ENCODE measurements at places on chromosomes 1 and 21. TPM values are rescaled to one million over a fixed set of nuclear protein-coding genes. Genes with fewer than 3 reads are reported as not detected.
A peak's percentile ranks its signal among the peaks of the same experiment; 100 is the strongest.

DNA sequence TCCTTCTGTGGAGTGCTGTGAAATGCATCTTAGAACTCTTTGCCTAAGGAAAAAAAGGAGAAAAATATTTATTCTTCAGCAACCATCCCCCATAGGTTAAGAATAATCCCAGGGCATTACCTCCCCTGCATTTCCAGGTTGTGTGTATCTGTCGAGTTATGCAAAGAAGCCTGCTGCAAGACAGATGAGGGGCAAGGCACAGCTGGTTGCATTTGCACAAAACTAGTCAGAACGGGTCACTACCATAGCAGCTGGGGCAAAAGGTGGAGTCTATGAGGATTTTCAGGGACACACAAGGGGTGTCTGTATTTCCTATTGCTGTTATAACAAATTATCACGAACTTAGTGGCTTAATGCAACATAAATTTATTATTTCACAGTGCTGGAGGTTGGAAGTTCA, 443.4 kb upstream of the C1orf87 start:
- DNase-seq, result no peak

- no peak for DNase-seq
These were observed 301.8 kb downstream of the BRINP2 start for GRCh38 chr1:177472567-177472966.

- peak; percentile 83 for DNase-seq
These were observed 14.5 kb upstream of the PTTG1IP start for GRCh38 chr21:44887807-44888580.

DNA sequence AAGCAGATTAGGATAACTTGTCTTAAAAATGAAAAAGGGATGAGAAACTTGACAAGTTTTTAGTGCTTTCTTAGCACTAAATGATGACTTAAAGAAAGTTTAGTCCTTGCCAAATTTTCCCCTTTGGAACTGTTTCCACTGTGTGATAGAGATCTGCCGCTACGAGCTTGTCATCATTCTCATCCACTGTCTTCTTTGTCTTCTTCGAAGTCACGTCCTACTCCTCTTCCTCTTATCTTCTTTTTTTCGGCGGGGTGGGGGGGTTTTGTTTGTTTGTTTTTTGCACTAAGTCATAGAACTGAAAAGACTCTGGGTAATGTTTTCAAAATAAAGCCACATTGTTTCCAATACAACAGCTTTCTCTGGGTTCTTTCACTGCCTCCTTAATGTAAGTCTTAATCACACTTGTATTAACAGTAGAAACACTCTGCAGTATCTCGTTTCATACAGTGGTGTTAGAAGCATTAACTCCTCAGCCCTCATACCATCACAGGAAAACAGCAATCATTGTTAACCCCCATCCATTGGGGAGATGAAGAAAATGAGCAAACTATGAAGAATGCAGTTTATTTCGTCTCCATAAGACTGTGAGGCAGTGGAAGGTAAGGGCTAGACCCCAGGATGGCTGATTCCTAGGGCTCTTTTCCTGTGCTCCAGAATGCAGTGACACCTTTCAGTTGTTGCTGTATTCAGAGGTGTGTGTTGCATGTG, 81.8 kb downstream of the OLFML2B start:
- no peak for DNase-seq

GRCh38 chr1:153532181-153532580, 3.6 kb downstream of the S100A6 start:
- DNase-seq, result no peak

DNA sequence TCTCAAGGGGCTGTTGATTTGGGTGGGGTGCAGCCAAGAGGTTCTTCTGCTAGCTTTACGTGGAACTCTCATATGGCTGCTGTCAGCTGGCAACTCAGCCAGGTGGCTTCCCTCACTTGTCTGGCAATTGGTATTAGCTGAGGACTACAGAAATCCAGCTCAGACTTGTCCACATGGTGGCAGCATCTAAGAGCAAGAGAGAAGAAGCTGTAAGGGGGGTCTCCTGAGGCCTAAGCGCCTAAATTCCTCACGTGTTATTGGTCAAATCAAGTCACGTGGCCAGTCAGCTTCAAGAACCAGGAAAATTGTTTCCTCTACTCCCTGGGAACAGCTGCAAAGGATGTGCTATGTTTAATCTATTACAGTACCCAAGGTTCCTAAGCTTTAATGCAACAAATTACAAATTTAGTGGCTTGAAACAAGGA, 4.2 kb upstream of the DYRK3 start:
- DNase-seq, result no peak

- no peak for DNase-seq
These were observed 390.0 kb downstream of the DISC1 start for GRCh38 chr1:232016616-232017015.

- no peak for DNase-seq
These were observed 14.3 kb downstream of the CENPF start for GRCh38 chr1:214617246-214617645.

- DNase-seq, result no peak
These were observed 64.7 kb downstream of the SNRPE start for GRCh38 chr1:203926025-203926540.

DNA sequence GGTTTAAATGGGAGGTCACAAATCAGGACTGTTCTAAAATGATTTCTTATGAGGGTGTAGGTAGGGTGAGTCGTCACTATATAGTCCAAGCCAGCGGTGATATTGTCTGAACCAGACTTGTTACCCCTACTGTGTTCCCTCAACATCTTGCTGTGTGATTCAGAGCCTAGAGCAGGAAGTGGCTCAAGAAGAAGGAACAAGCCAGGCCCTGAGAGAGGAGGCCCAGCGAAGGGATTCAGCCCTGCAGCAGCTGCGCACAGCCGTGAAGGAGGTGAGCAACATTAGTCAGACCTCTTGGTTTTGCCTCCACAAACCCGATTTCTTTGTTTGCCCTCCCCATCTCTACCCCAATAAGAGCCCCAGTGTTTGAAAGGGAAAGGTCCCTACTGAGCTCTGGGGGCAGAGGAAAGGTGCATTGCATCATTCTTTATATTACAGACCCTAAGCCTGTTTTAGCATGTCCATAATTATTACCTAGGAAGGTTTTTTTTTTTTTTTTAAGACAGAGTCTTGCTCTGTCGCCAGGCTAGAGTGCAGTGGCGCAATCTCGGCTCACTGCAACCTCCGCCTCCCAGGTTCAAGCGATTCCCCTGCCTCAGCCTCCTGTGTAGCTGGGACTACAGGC, 5.0 kb upstream of the SH3BGRL3 start:
- DNase-seq, result no peak

GRCh38 chr1:107820801-107821200, 144.2 kb downstream of the VAV3 start:
- DNase-seq, result no peak

DNA sequence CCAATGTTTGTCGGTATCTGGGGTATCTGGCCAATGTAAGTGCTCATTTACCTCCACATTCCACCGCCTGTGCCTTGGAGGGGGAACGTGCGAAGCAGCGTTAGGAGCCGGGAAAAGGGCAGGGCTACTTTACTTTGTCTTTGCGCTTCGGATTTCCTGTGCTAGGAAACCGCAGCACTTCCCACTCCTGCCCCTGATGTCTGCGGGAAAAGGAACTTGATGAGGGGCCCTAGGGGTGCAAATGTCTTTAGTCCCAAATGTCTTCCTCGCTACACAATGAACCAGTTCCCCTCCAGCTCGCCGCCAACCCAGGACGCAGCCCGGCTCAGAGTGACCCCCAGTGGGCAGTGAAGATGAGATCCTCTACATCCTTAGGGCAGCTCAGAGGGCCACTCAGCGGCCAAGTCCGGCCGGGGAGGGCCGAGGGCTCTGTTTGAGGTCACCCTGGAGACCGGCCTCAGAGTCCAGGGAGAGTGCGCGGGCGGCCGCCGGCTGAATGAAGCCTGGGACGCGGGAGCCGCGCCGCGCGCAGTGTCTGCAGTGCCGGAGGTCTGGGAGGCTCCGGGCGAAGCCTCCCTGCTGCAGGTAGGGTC, at the start of gene DYNLT5:
TSS of gene DYNLT5 (plus strand) at position 460 of the 593 bp plus-strand sequence. CDS start 2,200 bp downstream, outside the sequence.
- peak; percentile 55 for DNase-seq

GRCh38 chr21:34570313-34570712, 44.6 kb downstream of the RCAN1 start:
- no peak for DNase-seq

GRCh38 chr1:61580417-61580816, 144.5 kb downstream of the TM2D1 start:
- DNase-seq, result no peak

DNA sequence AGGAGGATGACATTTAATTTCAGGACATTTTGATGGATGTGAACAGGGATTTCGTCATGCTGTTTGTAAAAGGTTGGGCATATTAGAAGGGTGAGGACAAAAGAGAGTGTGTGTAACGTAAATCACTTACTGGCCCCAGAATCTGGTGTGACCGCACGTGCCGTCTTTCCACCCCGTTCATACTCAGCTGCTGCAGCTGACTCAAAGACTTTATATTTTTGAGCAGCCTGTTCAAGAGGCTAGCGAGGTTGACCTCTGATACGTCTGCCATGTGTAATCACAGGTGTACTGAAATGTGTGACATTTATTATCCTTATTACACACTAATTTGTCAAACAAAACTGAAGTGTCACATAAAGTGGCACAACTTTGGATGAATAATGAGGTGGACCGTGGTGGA, 66.5 kb upstream of the ERRFI1 start:
- DNase-seq, result no peak

- no peak for DNase-seq
These were observed 40.9 kb downstream of the RPL5 start for GRCh38 chr1:92872719-92873118.

DNA sequence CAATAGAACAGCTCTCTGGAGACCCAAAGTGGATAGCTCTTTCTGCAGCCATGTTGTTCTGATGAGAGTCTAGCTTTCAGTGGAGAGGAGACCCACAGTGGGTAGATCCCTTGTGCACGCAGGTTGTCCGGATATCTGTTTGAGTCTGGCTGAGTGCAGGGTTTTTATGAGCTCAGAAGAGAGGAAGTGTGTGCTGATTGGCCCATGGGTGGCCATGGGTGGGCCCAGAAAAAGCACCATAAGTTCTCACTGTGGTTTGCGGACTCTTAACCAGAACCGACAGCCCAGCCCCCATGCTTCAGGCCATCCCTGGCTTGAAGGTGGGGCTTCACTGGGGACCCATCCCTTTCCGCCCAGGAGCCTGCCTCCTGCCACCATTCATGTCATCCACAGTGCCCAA, 17.0 kb downstream of the FAM20B start:
- no peak for DNase-seq

- no peak for DNase-seq
These were observed 388.8 kb downstream of the NTNG1 start for GRCh38 chr1:107529511-107530149.

- no peak for DNase-seq
These were observed 11.7 kb downstream of the PTGFRN start for GRCh38 chr1:116921301-116921885.

GRCh38 chr21:31875496-31876015, 2.7 kb downstream of the HUNK start:
- no peak for DNase-seq

DNA sequence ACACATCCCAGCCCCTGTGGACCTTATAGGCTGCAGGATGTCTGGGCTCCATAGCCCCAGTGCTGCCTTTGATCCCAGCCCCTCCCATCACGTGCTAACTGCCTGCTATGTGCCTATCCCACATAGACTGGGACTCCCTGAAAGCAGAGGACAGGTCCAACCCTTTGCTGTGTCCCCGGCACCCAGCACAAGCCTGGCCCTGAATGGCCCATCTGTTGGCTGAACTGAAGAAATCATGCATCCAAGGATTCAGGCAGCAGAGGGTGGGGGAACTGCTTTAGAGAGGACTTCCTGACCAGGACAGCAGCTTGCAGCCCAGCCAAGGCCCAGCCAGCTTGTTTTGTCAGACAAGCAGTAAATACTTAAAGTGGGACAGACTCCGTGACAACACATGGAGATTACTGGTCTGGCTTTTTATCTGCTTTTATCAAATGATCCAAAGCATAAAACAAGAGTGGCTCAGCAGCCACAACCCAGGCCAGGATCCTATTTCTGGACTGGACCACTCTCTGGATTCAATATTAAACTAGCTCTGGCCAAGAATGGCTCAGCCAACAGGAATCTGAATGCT, 69.3 kb downstream of the GLIS1 start:
- DNase-seq, result no peak

GRCh38 chr1:165738794-165739193, 29.9 kb downstream of the TMCO1 start:
- DNase-seq, result no peak

- no peak for DNase-seq
These were observed 69.9 kb downstream of the ATF6 start for GRCh38 chr1:161836018-161836417.

GRCh38 chr1:200983035-200983561, 40.4 kb downstream of the KIF21B start:
- no peak for DNase-seq

GRCh38 chr1:233614173-233614742, 352 bp downstream of the KCNK1 start:
- DNase-seq, result peak; percentile 84

GRCh38 chr1:218985424-218985984, 188.2 kb upstream of the LYPLAL1 start:
- no peak for DNase-seq

DNA sequence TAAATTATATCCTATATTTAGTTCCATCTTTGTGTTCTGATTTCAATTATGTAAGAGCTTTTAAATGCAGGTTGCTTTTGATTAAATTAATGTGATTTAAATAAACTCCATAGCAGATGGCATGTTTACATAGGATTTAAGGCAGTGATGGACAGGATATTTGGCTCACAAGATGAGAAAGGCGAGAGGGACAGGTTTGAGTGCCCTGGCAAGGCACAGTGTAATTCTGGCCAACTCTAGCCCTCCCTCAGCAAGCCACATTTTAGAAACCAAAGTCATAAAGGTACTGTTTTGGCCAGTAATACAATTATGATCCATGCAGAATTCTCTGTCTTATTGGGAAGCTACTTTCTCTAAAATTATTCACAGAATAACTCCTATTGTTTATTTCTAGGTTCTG, 50.6 kb upstream of the C1orf146 start:
- DNase-seq, result no peak

The SYPL2 gene
- total RNA-seq, result 1.0 TPM

The DNASE2B gene
- 4.3 TPM for total RNA-seq

The FMO2 gene
- 155 TPM for total RNA-seq

The EFNA4 gene
- 5.0 TPM for total RNA-seq

The SUSD4 gene
- total RNA-seq, result 1.9 TPM

The C21orf91 gene
- total RNA-seq, result 14.7 TPM

The ADAM30 gene
- total RNA-seq, result not detected

The TEX38 gene
- not detected for total RNA-seq

The MYCL gene
- total RNA-seq, result 4.3 TPM

The LCE1C gene
- not detected for total RNA-seq

The HHAT gene
- total RNA-seq, result 4.7 TPM

The ECE1 gene
- 68.1 TPM for total RNA-seq

The SPATA21 gene
- not detected for total RNA-seq
